ENCODE measurements at places on chromosomes 6 and 20.
A peak's percentile ranks its signal among the peaks of the same experiment; 100 is the strongest.

DNA sequence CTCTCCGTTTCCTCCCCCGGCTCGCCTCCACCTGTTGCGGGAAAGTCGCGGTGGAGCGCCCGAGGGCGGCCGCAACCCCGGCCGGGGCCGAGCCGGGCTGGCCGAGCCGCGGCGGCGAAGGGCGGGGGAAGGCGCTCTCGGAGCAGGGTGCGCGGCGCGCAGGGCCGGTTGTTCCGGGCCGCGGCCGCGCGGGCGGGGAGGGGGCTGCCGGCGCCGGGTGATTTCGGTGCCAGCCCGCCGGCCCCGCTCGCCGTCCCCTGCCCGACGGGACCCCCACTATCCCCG lies 235 bp downstream of the MAP7 start:
- DNase-seq: no peak

DNA sequence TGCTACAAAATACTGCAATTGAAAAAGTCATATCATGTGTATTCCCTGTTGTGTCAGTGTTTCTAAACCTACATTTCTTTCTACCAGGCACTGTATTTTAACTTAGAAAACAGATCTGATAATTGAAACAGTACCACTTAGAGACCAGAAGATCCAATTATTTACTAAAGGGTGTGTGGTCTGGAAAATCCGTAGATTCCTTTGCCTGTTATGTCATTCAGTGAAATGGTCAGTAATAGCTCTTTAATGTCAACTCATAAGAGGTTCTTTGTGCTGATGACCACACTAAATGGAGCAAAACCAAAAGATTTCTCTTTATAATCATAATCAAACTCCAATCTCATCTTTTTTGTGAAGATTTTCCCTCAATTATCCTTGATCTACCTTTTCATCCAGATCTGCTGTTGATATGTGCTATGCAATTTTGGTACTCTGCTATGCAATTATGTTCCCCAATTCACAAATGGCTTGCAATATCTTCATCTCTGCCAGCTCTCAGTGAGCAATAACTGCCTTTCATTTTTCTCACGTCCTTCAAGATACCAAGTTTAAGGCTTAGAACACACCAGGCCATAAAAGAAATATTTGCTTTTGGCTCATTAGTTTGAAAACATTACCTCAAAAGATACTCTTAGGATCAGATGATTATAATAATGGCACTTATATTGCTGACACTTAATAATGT lies 165.5 kb downstream of the MOXD1 start:
- no peak for DNase-seq

DNA sequence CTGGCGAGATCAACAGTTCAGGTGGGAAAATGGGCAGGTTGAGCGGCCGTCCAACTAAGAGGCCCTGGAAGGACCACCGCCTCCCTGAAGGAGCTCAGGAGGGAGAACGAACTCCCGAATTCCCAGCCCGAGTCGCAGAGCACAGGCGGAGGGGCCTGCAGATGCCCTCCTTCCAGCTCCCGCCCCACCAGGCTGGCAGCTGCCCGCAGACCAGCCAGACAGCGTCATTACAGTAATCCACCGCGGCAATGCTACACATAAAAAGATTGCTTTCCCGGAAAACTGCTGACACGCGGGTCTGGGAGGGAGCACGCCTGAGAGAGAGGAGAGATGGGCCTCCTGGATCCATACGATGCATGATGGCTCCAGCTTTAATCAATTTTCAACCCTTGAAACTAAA lies 30.5 kb upstream of the SLCO4A1 start:
- no peak for DNase-seq

GRCh38 chr20:22402550-22402949 lies 181.8 kb downstream of the FOXA2 start:
- peak; percentile 93 for DNase-seq

DNA sequence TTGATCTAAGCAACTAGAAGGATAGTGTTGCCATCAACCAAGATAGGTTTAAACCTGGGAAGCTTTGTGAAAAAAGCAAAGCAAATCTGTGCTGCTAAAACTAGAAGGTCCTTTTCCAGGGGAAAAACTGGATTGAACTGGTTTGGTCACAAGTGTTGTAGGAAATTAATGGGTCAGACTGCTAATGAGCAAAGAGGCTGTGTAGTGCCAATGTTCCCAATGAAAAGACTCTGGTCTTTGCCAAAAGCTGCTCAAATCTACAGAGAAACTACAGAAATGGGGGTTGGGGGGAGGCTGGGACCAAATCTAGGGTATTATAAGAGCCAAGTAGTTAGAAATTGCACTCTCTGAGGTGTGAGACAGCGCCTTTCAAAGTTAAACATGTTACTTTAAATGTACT lies 85.0 kb downstream of the PLCG1 start:
- no peak for DNase-seq

GRCh38 chr6:452301-453067 lies 60.9 kb downstream of the IRF4 start:
- DNase-seq: no peak

DNA sequence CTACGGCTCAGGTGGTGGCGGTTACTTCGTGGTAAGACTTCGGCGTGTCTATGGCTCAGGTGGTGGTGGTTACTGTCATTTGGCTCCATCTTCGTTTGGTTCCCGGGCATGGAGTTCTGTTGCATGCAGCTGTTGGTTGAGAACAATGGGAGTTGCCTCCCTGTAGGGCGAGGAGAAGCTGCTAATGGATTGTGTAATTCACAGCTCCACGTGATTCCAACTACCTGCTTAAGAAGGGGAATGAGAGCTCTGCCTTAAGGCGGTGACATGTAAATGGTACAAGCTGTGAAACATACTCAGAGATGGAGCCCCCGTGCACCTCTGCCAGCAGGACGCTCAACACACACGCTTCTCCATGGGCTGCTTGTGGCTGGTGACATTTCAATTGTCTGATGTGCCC lies 12.4 kb upstream of the DACT2 start:
- peak; percentile 38 for DNase-seq

DNA sequence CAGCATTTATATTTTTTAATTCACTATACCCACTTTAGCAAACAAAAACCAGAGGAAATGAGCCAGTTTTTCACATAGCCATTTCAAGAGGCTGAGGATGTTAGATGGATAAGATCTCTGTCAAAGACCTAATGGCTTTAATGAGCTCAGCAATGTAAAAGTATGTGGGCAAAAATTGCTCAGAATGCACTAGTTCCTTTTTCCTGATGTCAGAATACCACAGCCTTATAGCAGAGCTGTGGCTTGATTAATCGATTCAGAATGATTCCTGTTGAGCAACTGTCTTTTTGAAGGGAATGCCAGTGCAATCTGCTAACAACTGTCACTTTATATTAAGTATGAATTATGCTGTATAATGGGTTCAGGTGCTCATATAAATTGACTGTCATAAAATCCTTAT lies 100.6 kb upstream of the HIVEP1 start:
- DNase-seq: no peak

DNA sequence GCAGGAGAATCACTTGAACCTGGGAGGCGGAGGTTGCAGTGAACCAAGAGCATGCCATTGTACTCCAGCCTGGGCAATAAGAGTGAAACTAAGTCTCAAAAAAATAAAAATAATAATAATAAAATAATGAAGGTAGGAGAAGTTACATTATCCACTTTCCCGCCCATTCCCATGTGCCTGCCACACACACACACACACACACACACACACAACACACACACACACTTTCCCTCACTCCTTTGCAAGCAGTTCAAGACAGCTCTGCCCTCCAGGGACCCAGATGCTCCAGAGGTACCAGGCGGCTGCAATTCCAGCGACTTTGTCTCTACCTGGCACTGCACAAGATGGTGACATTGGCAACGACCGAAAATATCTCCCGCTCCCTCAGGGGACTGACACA lies 224.8 kb upstream of the JARID2 start:
- no peak for DNase-seq

DNA sequence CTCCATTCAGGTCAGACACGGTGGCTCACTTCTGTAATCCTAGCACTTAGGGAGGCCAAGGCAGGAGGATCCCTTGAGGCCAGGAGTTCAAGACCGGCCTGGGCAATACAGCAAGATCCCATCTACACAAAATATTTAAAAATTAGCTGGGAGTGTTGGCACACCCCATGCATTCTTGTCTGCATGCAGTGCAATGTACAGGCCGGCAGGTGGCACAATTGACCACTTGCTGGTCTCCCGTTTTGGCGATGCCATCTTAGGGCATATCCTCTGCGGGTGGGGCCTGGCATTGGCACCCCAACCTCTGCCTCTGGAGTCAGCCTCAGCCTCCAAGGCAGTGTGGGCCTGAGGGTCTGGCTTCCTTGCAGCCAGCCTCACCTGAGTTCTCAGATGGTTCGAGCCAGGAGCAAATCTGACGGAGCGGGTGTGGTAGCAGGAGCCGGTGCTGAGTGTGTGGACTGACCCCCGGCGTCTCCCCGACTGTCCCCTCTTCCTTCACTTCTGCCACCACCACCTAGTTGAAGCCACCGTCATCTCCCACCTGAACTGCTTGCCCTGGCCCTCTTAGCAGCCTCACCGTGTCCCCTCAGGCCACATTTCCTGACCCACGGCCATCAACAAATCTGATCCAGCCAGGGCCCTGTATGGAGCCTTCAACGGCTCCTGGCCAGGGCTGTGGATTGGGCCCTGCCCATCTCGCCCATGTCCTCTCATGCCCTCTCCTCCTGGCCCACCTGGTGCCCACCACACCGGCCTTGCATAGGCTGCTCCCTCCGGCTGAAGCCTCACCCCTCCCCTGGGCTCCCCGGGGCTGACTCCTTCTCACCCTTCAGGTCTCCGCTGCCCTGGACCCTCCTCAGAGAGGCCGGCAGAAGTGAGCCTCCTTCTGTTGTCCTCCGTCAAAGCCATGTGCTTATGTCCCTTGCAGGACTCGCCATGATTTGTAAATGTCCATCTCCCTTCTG lies 44.0 kb downstream of the EFCAB8 start:
- DNase-seq: peak; percentile 64

GRCh38 chr6:170097505-170098427 lies 193.1 kb downstream of the DLL1 start:
- no peak for DNase-seq

DNA sequence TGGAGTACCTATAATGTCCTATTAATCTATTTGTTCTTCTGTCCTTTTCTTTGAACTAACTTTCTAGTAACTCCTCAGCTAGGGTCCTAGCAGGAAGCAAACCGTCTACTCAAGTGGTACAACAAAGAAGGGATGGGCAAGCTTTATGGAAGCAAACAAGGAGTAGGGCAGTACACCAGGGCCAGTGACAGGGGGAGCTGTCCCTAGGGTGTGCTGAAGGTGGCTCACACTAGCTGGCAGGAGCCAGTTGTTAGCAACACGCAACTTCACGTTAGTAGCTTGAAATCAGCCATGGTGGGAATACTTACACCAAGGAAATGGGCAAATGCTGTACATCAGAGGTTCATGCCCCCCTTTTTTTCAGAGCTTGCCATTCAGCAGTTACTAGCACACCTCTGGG lies 74.0 kb upstream of the EYA2 start:
- DNase-seq: peak; percentile 25

DNA sequence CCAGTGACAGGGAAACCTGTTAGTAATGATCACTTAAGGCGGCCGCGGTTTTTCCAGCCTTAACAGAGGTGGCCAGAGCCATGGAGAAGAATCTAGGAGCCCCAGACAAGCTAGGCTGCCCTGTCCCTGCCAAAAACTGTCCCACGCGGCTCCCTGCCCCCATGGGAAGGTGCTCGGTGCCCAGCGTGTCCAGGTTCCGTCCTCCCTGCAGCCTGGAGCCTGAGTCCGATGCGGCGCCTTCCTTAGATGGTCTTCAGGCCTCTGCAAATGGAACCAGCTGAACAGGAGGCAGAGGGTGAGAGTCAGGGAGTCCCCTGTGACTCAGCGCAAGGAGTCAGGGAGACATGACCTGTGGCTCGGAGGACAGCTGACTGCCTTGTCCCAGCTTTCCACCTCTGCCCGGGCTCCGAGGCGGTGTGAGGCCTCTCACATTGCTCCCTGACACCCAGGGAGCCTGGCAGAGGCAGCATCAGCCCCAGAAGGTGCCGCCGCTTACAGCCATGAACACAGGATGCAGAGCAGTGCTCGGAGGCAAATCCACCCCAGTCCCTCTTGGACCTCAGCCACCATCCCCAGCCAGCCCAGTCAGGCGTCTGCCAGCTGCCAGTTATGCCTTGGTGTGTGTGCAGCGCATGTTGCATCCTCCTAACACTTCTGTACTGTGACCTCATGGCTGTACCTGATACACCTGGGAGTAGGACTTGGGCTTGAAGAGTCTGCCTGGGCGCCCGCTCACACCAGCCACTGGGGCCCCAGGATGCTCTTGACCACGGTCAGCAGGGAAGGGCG lies 377.7 kb downstream of the CDH4 start:
- DNase-seq: peak; percentile 26

GRCh38 chr6:168495133-168495532 lies 54.1 kb downstream of the SMOC2 start:
- DNase-seq: no peak

DNA sequence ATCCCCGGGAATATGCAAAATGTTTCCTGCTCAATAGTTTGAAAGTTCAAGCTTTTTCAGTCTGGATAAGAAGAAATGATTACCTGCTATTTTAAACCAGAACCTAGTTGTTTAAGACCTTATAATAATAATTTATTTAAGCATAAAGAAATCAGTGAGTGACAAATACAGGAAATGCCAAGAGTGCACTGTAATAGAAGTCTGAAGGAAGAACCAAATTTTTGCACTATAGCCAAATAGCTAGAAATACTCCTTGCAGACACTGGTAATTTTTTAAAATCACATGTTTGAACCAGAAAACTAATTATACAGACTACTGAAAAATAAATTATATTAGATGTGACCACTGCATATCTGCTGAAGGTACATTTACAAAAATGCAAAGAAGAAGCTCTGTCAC lies 93.2 kb downstream of the MMS22L start:
- no peak for DNase-seq

DNA sequence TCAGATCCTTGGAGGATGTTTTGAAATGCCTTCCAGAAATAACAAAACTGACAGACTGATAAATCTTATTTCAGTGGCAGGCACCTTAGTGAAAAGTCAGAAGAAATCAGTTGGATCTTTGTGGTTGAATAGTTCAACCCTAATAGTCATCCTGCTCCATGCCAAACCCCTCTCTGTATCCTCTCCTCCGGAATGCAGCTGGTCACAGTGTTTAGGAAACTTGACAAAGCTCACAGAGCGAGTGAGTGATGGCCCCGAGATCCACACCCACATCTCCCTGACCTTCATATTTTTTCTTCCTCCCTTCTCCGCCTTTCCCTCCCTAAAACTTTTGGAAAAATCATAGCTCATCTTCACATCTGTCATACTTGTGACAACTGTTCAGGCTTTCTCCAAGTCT lies 464.8 kb upstream of the CDH4 start:
- no peak for DNase-seq

DNA sequence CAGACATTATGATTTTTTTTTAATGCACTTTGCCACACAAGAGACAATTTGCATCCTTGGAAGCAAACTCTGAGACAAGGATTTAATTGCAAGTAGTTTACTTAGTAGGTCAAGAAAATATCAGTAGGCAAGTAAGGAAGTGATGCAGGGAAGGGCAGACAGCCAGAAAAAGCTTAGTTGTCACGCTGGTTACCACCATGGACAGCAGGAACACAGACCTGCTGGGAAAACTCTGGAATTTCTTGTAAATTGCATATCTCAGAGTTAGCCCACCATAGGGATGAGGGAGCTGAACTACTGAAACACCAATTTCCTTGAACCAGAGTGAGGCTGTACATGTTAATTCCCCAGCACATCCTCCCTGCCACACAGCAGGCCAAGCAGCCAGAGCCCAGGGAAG lies 92.7 kb downstream of the L3MBTL3 start:
- DNase-seq: no peak

GRCh38 chr6:123875784-123876183 lies 72.1 kb downstream of the NKAIN2 start:
- no peak for DNase-seq

GRCh38 chr6:65569505-65569904 lies 137.5 kb downstream of the EYS start:
- DNase-seq: no peak

All from NCI-H1417 (cell line).